ENCODE measurements at places on chromosomes 3 and 15.

- peak; percentile 50 for DNase-seq
These were observed 16.0 kb downstream of the SEC61A1 start for GRCh38 chr3:128068156-128068620.

DNA sequence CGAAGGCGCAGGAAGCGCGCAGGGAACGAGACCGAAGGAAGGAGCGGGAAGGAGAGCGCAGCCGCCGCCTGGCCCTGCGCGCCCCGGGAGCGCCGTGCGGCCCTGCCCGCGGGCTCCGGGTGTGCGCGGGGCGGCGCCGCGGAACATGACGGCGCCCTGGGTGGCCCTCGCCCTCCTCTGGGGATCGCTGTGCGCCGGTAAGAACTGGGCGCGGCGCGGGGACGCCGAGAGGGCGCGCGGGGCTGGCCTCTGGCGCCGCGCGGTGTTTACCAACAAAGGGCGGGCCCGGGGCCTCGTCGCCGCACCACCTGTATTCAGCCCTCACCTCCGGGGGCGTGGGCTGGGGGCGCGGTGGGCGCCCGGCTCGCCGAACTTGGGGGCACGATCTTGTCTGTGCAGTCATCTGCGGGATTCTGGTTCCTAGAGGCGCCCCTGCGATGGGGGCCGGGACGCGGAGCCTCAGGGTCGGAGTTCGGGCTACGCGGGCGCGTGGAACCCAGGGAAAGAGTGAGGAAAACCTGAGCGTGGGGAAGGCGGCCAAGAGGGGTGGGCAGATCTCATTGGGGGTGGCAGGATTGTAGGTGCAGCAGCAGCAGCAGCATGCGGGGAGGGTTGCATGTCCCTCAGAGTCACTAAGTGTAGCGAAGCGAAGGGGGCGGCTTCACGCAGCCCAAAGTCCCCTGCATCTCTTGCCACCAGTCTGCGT lies 641 bp downstream of the ACVR2B start:
- peak; percentile 22 for DNase-seq

DNA sequence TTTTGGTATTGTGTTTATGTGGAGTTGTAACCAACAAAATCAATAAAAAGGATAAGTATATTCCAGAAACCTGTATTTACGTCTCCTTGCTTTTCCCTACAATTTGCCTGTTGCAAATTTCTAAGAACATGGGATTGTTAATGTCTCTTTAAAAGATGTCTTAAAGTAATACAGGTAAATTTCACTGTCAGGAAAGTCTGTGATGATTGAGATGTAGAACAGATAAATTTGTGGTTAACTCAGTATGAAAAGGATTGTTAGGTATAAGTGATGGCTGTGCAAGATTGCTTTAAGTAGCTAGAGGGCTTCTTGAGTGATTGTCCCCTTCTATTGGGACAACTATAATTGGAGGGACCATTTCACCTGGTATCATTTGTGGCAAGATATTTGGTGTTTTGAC lies 6.8 kb downstream of the PTPRG start:
- no peak for DNase-seq

DNA sequence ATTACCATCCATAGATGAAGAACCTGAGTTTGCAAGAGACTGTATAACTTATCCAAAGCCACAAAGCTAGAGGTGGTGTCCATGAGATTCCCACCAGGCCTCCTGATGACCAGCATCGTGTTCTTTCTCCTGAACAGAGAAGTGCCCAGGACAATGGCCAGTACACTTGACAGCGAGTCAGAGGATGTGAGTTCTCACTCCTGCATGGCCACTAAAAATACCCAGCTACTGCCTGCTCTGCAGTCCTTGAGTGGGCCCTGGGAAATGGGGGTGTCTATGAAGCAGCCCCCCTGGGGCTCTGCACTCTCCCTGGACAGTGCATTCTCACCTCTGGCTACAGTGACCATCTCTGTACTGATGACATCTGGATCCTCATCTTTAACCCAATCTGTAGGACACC lies 201.2 kb downstream of the RPLP1 start:
- no peak for DNase-seq

DNA sequence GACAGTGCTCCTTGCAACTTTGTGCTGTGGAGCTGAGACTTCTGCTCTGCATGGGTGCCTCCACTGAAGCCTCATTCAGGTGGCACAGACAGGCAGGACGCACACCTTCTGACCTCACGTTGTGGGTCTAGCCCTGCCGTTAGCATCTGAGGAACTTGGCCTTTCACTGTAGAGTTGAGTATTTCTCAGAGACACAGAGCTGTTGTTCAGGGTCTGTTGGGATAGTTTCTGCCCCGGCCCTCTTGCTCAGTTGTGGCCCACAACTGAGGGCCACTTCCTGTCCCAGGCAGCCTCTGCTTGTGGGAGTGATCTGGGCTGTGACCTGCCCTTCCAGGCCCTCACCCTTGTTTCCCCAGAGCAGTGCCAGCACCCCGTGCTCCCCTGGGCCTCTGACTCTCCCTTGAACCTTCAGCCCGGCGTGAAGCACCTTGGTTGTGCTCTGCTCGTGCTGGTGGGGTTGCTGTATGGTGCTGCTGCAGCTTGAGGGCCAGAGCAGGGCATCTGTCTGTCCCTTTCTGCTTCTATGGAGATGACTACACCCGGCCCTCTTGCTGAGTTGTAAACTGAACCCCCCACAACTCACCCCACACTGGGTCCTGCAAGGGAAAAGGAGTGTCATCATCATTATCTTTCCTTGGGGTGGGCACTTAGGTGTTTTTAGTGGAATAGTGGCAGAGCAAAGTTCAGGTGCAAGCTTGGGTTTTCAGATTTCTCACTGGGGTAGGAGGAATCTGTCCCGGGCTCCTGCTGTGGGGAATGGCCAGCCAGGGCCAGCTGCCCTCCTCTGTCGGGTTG lies 11.7 kb downstream of the BAHD1 start:
- DNase-seq, result no peak

GRCh38 chr15:89002830-89003229 lies 85.4 kb upstream of the ABHD2 start:
- no peak for DNase-seq

DNA sequence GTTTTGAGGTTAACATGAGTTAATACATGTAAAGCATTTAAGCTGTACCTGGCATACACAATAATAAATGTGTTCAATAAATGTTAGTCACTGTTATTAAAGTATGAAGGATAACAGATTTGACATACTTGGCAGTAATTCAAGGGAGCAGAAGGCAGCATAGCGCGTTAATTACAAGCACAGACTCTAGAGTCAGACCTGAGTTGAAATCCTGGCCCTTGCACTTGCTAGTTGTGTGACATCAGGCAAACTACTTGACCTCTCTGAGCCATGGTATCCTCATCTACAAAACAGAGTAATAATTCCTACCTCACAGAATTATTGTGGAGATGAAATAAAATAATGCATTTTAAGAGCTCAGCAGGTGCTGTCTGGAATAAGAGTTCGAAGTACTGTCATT lies 5.4 kb downstream of the IFT122 start:
- DNase-seq, result no peak

- DNase-seq, result no peak
These were observed 85.1 kb upstream of the C2CD4B start for GRCh38 chr15:62250186-62250585.

DNA sequence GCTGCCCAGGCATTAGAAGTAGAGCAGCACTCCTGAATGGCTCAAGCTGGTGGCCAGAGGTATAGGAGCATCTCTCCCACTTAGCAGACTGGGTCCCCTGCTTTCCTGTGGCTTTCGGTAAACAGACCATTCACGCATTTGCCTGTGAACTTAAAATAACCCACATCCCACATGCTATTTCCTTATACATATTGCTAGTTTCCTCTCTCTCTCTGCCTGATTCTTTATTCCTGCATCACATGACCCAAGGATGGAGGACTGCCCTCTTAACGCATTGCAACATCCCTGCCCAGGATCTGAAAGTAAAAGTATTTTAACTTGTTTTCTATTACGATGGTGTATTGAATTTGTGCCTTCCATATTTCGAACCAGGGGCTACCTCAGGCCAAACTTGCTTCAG lies 43.4 kb upstream of the NLGN1 start:
- no peak for DNase-seq

DNA sequence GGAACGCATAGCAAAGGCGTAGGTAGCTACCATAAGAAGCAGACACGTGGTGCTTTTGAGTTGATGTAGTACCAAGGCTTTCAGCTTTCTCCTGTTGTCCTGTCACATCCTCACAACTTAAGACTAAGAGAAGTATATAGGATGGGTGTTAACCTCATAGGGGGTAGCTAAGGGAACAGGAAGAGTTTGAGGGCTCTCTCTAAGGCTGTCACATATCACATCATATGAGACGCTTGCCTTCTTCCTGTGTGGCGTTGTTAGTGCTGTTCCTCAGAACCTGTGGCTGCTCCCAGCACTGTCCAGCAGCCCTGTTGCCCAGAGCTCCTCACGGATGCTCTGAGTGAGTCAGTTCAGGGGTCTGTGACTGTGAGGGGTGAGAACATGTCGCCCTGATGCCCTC lies 14.7 kb downstream of the DHX30 start:
- DNase-seq, result no peak

DNA sequence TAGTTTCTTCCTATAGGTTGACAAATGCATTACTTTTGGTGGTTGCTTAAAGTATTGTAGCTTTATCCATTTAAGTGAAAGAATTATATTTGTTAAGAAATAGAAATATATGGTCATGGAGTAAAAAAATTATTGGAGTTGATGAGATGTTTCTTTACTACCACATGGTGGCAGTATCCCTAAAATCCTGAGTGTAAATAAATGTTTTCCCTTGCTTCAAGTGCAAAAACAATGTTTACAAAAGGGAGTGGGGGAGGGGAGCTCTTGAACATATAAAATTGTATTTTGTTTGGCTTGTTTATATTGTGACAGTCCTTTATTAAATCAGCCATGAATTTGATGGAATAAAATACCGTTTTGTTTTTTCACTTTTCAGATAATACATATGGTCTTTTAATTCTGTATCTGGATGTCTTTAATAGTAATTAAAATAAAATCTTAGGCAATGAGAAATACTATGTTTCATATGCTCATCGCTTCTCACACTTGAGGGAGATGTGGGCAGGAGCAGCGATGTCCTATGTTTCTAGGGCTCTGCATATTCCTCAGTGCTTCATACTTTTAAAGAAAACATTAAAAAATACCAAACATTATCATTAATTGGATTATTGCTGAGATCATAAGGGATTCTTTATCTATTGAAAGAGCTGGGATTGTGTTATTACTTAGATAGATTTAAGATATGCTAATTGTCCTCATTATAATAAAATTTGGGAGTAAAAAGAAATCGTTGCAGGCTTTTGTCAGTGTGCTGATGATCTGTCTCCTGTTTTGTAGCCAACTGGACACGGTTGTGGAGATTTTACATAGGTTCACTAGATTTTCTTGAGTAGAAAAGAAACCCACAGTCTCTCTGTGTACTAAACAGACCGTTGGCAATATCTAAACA lies 349.7 kb downstream of the TUSC7 start:
- peak; percentile 17 for DNase-seq

GRCh38 chr3:172808969-172809546 lies 58.5 kb downstream of the ECT2 start:
- peak; percentile 34 for DNase-seq

DNA sequence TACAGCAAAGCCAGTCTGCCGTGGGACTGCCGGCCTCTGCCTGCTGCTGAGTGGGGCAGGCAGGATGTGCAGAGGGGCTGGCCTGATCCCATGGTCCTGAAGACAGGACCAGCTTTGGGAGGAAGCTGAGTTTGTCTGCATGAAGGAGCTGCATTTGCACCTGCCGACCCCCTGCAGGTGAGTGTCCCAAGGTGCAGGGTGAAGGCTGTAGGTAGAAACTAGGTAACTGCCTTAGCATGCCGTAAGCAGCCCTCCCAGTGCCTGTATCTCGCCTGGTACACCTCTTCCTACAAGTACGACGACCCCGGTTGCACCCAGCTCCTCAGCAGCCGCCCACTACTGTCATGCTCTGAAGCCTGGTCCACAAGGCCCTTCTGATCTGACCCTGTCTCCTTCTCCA lies 34.9 kb downstream of the AMOTL2 start:
- DNase-seq, result no peak

- peak; percentile 60 for DNase-seq
These were observed 52.4 kb downstream of the TNIK start for GRCh38 chr3:171407759-171408158.

GRCh38 chr15:79066391-79067071 lies 24.0 kb downstream of the RASGRF1 start:
- no peak for DNase-seq

DNA sequence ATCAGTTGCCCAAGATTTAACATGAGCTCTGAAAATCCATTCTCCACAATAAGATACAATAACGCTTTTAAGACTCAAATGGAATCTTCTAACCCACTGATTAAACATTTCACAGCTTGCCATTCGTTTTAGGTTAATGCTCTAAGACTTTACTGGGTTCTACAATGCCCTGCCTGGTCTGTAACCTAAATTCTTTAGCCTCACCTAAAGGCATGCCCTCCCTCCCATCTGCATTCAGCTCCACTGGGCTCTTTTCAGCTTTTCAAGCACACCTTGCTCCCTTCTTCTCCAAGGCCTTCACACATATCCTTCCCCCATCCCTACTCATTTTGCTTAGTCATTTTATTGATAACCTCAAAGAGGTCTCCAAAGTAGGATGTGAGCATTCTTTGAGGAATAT lies 290.9 kb downstream of the LSAMP start:
- DNase-seq, result no peak

Measured in myocyte (in vitro differentiated cells).